Esophagus mucosa (tissue), 1 donor: ENCODE measurements at places on chromosomes 1 and 21.

DNA sequence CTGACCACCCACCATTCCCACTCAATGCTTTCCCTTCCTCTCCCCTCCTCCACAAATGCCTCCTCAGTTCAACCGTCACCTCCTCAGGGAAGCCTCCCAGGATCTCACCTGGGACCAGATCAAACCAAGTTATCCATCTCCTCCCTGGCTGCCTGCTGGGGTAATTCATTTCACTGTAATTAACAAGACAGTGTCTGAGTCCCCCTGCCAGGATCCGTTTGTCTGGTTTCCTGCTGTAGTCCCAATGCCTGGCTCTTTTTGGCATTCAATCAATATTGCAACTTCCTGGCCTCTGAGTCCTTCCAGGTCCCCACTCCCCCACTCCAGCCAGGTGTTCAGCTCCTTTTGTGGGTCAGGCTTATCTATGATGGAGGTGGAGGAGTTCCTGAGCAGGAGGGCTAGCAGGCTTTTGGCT, 687.7 kb downstream of the PTPRU start:
- ATAC-seq: no peak

DNA sequence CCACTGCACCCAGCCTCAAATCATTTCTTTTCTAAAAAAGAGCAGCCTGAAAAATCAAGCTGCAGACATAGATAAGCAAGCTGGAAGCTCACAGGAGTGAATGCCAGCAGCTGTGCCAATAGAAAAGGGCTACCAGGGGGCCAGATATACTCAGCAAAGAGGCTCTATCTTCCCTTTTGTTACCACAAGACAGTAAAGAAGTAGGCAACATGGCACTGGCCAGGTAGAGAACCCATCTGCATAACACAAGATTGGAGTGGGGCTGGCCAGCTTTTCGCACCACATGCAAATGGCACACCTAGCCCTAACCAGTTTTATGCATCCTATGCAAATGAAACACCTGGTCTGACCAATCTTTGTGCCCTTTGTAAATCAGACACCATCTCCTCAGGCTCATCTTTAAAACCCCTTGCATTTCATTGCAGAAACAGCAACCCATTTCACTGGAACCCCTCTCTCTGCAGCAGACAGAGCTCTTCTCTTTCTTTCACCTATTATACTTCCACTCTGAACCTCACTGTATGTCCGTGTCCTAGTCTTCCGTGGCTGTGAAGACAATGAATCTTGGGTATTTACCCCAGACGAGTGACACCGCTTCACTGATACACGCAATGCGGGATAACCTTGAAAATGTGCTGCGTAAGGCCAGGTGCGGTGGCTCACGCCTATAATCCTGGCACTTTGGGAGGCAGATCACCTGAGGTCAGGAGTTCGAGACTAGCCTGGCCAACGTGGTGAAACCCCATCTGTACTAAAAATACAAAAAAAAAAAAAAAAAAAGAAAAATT, 15.1 kb downstream of the CASP9 start:
- no peak for ATAC-seq

- no peak for ATAC-seq
Observed at GRCh38 chr21:42343556-42343955, 7.2 kb downstream of the TFF2 start.

DNA sequence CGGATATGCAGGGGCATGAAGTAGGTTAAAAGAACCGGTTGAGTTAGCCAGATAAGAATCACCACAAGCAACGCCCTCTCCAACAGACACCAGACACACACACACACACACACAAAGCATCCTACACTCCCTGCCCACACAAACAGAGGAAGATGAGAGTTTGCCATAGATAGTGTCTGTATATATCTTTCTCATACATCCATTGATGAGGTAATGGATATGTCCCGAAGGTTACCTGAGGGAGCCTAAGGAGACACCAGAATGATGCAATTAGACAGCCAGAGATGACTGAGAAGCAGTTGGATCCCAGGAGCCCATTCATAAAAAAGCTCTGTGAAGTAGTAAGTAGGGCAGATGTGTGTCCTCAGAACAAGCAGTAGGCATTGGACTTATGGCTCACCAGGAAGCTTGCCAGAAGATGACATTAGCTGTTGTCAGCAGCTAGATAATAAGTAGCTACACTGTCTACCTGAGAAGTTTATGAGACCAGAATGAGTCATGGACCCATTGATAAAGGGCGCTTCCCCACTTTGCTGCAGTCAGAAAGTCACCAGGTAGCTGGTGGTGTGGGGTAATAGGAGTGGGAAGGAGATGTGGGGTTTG, 247.0 kb downstream of the KCNT2 start:
- ATAC-seq: no peak

- peak; percentile 49 for ATAC-seq
Observed at GRCh38 chr1:231866392-231867331, 240.1 kb downstream of the DISC1 start.

DNA sequence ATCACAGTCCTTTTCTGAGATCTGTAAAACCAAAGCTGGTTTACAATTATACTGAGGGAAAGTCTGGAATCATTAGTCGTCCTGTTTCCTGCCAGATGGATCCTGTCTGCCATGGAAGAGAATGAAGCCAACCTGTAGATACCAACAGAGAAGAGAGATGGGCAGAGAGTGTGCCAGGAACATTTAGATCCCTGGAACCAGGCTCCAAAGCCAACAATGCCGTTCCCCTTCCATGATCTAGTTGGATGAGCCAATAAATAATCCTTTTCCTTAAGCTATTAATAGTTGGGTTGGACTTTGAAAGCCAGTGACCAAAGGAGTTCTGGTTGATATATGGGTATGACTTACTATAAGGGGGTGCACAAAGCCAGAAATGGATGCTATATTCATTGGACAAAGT, 15.0 kb downstream of the CAPN8 start:
- ATAC-seq: no peak

DNA sequence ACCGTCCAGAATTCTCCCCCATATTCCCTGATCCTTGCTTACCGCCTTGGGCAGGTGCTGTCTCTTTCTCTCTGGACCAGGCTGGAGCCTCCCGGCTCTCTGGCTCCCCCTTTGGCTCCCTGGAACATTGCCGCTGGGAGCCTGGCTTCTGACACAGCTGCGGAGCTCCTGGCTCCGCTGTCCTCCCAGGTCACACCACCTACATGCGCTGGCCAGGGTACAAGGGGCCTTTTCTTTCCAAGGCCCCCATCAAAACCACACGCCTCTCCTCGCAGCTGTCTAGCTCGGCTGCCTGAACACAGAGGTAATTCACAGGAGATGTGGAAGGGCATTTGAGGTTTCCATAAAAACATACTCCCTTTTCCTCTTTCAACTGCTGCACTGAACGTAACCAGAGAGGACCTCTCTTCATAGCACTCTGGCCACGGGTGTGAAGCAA, 7.5 kb upstream of the ZNF648 start:
- ATAC-seq: peak; percentile 75
